ENCODE measurements at places on chromosomes 13 and 19. TPM values are rescaled to one million over a fixed set of nuclear protein-coding genes. Genes with fewer than 3 reads are reported as not detected.

Gene CEACAM7
- not detected for total RNA-seq

GRCh38 chr19:23385404-23385803 is 9.9 kb downstream of the ZNF91 start:
- no peak overlapping the region for H3K27ac ChIP-seq
- H3K36me3 ChIP-seq: peaks cover 44% of the 10 kb centered on the region
- H3K27me3 ChIP-seq: no peaks in the 10 kb centered on the region
- DNase-seq: no peak
- H3K4me3 ChIP-seq: no peak overlapping the region

- no peak overlapping the region for H3K4me3 ChIP-seq
- no peak overlapping the region for H3K27ac ChIP-seq
- no peaks in the 10 kb centered on the region for H3K27me3 ChIP-seq
- no peak for DNase-seq
Observed at GRCh38 chr13:20506696-20507095, 19.0 kb downstream of the CRYL1 start.

DNA sequence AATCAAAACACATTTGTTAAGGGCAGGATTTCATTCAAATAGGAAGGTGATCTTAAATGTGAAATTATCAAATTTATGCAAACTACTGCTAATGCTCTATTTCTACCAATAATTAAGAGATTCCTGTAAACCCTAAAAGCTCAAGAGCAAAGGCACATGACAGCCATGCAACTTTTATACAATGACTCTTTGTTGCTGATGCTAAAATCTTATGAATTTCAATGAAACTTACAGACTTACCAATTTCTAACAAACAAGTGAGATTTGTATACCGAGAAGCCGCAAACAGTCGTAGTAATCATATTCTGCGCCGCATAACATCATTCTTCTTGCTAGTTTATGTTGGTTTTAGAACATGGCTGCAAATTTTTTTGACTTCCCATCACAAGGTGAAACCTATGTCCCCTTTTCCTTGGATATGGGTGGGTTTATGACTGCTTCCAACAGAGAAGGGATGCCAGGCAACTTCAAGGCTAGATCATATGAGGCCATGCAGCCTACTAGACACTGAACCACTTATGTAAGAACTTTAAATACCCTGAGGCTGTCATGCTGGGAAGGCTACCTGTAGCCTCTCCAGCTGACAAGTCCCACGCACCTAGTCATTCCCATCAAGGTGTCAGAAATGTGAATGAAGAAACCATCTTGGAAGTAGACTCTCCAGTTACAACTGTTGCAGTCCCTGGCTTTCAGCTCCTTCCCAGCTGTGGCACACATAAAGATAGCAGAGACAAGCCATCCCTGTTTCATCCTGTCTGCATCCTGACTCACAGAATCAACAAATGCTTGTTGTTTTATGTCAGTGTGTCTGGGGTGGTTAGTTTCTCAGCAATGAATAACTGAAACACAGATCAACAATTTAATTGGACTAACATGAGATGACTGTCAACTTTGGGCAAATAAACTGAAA is 42.0 kb downstream of the LNX2 start:
- H3K36me3 ChIP-seq: no peaks in the 10 kb centered on the region
- no peak overlapping the region for H3K27ac ChIP-seq
- no peak for DNase-seq
- no peaks in the 10 kb centered on the region for H3K27me3 ChIP-seq
- H3K4me1 ChIP-seq: peaks cover 2% of the 10 kb centered on the region
- H3K4me3 ChIP-seq: no peak overlapping the region

Gene ACTMAP
- 0.68 TPM for total RNA-seq

Gene KLK14
- not detected for total RNA-seq

Gene DPY19L3
- total RNA-seq: 32.9 TPM

GRCh38 chr13:26324867-26325266 is 70.9 kb downstream of the CDK8 start:
- DNase-seq: no peak
- no peaks in the 10 kb centered on the region for H3K36me3 ChIP-seq
- no peaks in the 10 kb centered on the region for H3K27me3 ChIP-seq
- H3K27ac ChIP-seq: no peak overlapping the region
- peaks cover 17% of the 10 kb centered on the region for H3K4me1 ChIP-seq

- DNase-seq: no peak
- H3K4me3 ChIP-seq: no peak overlapping the region
- H3K27ac ChIP-seq: no peak overlapping the region
- H3K36me3 ChIP-seq: no peaks in the 10 kb centered on the region
Observed at GRCh38 chr19:4576016-4576933, 16.8 kb upstream of the SEMA6B start.

GRCh38 chr19:47272448-47273312 is 2.0 kb upstream of the INAFM1 start:
- H3K27me3 ChIP-seq: no peaks in the 10 kb centered on the region
- H3K4me3 ChIP-seq: peak overlapping the region; percentile 91
- H3K4me1 ChIP-seq: peaks cover 34% of the 10 kb centered on the region
- peaks cover 29% of the 10 kb centered on the region for H3K36me3 ChIP-seq
- H3K27ac ChIP-seq: peak overlapping the region; percentile 96

Gene FUT3
- total RNA-seq: not detected
